ENCODE measurements at places on chromosomes 12 and 14. TPM values are rescaled to one million over a fixed set of nuclear protein-coding genes. Genes with fewer than 3 reads are reported as not detected.

The CD69 gene
- 3.7 TPM for total RNA-seq

The NRIP2 gene
- not detected for total RNA-seq

The IL23A gene
- total RNA-seq, result 30.9 TPM

The SLC17A8 gene
- total RNA-seq, result under 0.01 TPM

The KCNH3 gene
- 0.41 TPM for total RNA-seq

The SRGAP1 gene
- 28.9 TPM for total RNA-seq

The IL31 gene
- total RNA-seq, result not detected

The CLEC4D gene
- total RNA-seq, result not detected

The COQ5 gene
- 30.6 TPM for total RNA-seq

The KCTD10 gene
- 37.9 TPM for total RNA-seq

The COX14 gene
- 53.7 TPM for total RNA-seq

The CLEC1B gene
- not detected for total RNA-seq

The GPR135 gene
- total RNA-seq, result 1.9 TPM

The FBLN5 gene
- 6.0 TPM for total RNA-seq

The SMCO2 gene
- total RNA-seq, result 0.58 TPM

The TMEM119 gene
- not detected for total RNA-seq

The C12orf54 gene
- total RNA-seq, result not detected

The PSMB11 gene
- not detected for total RNA-seq

The PAX9 gene
- not detected for total RNA-seq

The TSPAN8 gene
- total RNA-seq, result 0.89 TPM

The MGP gene
- 4.0 TPM for total RNA-seq

The CELA1 gene
- total RNA-seq, result not detected

The BRAP gene
- total RNA-seq, result 18.8 TPM

The CLMN gene
- 9.8 TPM for total RNA-seq

The OVCH1 gene
- total RNA-seq, result not detected

The BCL11B gene
- total RNA-seq, result 2.3 TPM

The ANKRD33 gene
- total RNA-seq, result not detected

The TAS2R8 gene
- not detected for total RNA-seq

The NANOG gene
- not detected for total RNA-seq

The RGS6 gene
- total RNA-seq, result not detected

The TEP1 gene
- total RNA-seq, result 15.5 TPM

The NFE2 gene
- 0.17 TPM for total RNA-seq

The ZDHHC22 gene
- total RNA-seq, result not detected

The HOXC13 gene
- not detected for total RNA-seq

The FOXG1 gene
- not detected for total RNA-seq

The KERA gene
- total RNA-seq, result not detected

The SOAT2 gene
- total RNA-seq, result not detected

The CD9 gene
- 248 TPM for total RNA-seq

The ACYP1 gene
- total RNA-seq, result 18.6 TPM

The AVPR1A gene
- total RNA-seq, result 0.13 TPM

The APPL2 gene
- total RNA-seq, result 23.8 TPM
